Stimulated activated CD4-positive, alpha-beta T cell treated with anti-CD3 and anti-CD28 coated beads, Interleukin-15, amount 100 ng/mL, for 1 hour (primary cell): ENCODE measurements at places on chromosomes 12 and 14.

DNA sequence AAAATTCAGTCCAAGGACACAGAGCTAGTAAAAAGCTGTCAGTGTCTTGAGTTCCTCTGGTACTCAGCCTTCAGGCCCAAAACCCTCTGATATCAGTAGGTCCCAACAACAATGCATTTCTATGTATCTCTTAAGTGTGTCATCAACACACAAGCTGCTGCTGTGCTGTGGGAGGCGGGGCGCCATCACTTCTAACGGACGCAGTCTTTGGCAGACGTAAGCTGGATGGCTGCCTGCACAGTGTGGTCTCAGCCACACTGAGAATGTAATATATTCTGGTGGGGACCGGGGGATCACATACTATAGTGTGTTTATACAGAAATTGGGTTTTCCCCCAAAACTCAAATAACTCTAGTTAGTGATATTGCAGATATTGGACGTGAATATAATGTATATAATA lies 123.9 kb downstream of the SUDS3 start:
- no peak for DNase-seq

- DNase-seq, result no peak
Measured at GRCh38 chr14:92759300-92759678, 10.9 kb upstream of the LGMN start.

GRCh38 chr12:18932211-18932610 lies 194.3 kb downstream of the CAPZA3 start:
- no peak for DNase-seq

DNA sequence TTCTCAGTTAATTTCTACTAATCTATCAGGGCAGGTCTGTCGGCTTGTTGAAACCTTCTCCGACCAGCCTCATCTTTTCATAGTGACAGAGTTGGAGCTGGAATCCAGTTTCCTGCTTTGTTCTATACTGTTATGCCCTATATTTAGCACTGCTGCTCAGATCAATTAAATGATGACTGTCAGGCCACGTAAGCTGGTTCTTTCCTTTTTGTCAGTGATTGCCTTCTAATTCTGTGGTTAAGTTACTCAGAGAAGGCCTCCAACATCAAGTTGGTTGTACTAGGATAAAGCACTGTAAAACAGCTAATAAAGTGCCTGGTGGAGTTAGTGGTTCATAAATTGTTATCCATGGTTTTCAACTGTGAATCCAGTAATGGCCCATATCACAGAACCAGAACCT lies 22.6 kb downstream of the DERA start:
- DNase-seq, result no peak

GRCh38 chr14:75566321-75566720 lies 12.1 kb upstream of the FLVCR2 start:
- peak; percentile 58 for DNase-seq

DNA sequence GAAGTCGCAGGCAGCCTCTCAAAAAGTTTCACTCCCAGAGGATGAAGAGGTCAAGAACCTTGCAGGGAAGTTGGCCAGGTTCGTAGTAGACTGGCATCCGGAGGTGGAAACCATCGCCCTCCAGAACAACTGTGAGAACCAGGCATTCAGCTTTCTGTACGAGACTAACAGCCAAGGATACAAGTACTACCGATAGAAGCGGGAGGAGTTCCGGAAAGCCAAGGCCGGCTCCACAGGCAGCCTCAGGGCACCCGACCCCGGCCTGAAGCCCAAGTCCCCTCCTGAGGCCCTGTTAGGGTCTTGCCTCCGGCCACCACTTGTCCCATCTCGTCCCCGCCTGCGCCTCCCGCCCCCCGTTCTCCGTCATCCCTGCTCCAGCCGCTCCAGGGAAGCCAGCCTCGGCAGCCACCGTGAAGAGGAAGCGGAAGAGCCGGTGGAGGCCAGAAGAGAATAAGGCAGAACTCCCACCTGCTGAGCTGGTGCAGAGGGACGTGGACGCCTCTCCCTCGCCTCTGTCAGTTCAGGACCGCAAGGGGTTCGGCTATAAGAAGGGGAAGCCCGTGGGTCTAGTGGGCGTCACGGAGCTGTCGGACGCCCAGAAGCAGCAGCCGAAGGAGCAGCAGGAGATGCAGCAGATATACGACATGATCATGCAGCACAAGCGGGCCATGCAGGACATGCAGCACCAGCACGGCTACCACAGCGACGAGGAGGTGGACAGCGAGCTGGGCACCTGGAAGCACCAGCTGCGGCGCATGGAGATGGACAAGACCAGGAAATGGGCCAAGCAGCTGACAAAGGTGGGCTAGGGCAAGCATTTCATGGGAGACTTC lies 366.8 kb upstream of the ATXN7L3B start:
- DNase-seq, result no peak

GRCh38 chr12:115354007-115354890 lies 670.3 kb upstream of the TBX3 start:
- DNase-seq, result no peak

- DNase-seq, result no peak
Measured at GRCh38 chr12:54956818-54957641, 27.5 kb downstream of the TESPA1 start.

DNA sequence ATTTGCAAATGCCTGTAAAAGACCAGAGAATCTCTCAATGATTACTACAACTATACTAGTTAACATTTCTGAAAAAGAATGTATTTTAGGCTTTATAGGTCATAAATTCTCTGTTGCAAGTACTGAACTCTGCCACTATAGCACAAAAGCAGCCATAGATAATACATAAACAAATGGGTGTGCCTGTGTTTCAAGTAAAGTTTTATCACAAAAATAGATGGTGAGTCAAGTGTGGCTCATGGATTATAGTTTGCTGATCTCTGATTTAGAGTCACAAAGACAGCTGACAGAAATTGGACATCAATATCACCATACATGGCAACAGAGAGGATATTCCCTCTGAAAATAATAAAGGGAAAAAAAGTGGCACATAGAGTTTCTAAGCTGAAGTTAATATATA lies 68.1 kb downstream of the FSCB start:
- no peak for DNase-seq

GRCh38 chr12:110107369-110108281 lies 16.5 kb upstream of the IFT81 start:
- DNase-seq, result no peak

- no peak for DNase-seq
Measured at GRCh38 chr14:74064426-74064825, 19.8 kb downstream of the ALDH6A1 start.

DNA sequence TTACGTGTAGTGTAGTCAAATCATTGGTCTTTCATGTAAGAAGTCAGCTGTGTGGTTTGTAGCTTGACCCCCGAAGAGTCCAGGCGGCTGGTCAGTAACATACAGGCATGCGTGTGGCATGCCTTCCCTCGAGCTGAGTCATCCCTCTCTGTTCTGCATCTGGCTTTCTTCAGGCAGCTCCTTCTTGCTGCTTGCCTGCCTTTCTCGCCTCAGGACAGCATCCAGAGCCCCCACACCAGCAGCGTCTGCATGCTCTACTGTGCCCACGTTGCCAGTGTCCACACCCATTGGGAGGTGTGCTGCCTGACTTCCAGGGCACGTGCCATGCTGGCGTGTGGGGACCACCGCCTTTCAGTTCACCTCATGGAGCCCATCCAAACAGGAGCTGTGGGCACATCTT lies 96.8 kb downstream of the EP400 start:
- DNase-seq, result no peak

- no peak for DNase-seq
Measured at GRCh38 chr14:61972711-61973110, 210.5 kb downstream of the SNAPC1 start.

DNA sequence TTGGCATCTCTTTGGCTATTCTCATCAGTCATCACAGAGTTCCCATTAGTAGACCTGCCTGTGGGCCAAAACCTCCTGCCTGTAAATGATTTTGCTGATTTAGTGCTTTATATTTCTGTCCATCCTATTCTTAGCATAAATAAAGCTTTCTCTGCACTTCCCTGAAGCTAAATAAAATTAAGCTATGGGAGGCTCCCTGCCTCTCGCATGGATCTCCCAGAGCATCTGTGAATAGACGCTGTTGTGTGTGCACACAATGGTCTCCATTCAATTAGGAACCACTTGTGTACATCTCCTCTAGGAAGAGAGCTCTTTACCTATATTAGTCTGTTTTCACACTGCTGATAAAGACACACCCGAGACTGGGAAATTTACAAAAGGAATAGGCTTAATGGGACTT lies 80.4 kb downstream of the PPFIBP1 start:
- no peak for DNase-seq

DNA sequence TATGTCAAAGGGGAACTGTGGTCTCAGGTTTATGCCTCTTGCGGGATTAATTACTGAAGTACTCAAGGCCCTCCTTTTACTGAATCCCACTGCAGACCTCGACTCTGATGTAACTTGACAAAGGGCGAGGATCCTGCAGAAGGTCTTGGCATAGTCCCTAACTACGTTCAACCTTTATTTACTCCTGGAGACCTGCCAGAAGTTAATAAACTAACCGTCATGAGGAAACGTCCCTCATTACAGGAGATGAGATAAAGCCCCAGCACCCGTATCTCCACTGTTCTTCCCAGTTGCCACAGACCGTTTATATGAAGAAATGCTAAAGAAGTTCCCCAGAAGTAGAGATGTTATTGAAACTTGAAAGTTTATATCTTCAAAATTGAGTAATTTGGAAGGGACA lies 190.9 kb downstream of the ETV6 start:
- no peak for DNase-seq

DNA sequence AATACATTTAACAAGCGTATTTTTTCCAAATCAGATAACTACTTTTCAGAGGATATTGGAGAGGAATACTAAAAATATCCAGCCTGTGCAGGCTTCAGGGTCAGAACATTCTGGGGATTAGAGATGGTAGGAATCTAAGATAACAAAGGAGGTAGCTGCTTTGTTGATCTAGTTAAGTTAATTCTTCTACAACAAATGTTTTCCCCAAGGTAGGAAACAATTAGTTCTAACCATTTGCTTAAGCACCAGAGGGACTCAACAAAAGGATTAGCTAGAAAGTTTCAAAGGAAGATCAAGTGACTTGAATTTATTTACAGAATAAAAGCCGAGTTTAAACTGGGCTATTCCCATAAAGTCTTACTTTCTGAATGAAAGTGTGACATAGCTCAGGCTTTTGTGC lies 524.2 kb downstream of the TMTC2 start:
- no peak for DNase-seq

DNA sequence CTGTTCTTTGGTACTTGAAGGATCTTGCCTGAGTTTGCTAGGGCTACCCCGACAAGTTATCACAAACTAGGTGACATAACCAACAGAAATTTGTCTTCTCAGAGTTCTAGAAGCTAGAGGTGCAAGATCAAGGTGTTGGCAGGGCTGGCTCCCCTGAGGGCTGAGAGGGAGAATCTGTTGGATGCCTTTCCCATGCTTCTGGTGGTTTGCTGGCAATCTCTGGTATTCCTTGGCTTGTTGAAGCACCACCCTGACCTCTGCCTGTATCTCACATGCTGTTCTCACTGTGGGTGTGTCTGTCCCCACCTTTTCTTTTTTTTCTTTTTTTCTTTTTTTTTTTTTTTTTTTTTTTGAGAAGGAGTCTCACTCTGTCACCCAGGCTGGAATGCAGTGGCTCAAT lies 81.2 kb downstream of the VCPKMT start:
- DNase-seq, result no peak

DNA sequence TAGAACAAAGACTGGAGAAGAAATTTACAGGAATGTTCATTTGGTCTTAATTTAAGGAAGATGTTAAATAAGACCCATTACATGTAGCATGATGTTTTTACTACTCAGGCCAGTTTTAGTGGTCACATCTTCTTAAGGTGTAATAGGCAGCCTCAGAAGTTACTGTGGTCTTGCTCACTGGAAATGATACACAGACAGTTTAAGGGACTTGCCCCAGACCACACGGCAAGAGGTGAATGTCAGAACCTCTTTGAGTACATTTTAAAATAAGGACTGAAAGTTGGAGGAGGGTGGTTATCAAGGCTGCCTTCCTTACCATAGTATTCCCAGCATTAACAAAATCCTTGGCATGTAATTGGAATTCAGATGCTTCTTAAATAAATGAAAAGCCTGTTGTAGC lies 37.9 kb downstream of the LRRK2 start:
- DNase-seq, result no peak

DNA sequence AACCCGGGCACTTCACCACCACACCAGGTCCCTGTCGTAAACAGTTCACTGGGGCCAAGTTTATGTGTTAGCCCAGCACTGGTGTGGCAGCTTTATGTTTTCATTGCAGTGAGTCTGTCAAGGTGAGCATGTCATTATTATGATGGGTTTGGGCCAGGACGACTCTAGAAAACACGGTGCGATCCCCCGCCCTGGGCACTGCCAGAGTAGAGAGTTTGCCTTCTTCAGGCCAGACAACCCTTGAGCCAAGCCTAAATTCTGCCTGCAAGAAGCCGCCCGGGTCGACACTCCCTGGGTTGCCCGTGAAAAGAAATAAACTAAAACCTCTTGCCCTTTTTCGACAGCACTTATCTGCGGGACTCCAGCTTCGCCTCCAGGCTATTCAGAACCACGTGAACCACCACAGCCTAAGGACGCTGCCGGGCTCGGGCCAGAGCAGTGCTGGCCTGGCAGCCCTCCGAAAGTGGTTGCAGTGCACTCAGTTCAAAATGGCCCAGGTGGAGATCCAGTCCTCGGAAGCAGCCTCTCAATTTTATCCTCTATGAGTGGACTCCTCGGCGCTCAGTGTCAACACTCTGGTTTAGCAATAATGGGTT lies 81.8 kb downstream of the PRIMA1 start:
- DNase-seq, result no peak

GRCh38 chr14:53695692-53696214 lies 260.9 kb downstream of the BMP4 start:
- no peak for DNase-seq

- DNase-seq, result no peak
Measured at GRCh38 chr14:23483236-23483854, 13.8 kb downstream of the NGDN start.

- DNase-seq, result no peak
Measured at GRCh38 chr12:122064025-122064777, 14.4 kb upstream of the MLXIP start.

- no peak for DNase-seq
Measured at GRCh38 chr14:95490138-95490509, 26.3 kb downstream of the SYNE3 start.

- DNase-seq, result no peak
Measured at GRCh38 chr14:81536241-81536771, 2.7 kb upstream of the SEL1L start.

GRCh38 chr14:34107441-34107840 lies 156.6 kb upstream of the EGLN3 start:
- DNase-seq, result no peak

DNA sequence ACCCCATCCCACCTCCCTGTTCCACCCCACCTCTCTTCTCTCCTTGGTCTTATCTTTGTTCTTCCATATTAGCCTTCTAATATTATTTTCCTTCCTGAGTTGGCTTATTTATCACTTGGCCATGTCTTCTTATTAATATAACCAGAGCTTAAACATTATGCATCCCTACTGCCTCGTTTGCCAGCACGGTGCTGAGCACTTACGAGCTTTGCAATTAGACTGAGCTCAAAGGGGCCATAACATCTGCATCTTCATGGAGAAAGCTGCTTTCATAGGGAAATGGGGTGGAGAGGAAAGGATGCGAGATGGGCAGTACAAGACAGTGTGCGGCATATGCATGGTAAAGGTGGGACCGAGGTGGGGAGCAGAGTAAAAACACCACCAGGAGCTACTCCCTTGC lies 342.8 kb downstream of the FUT8 start:
- DNase-seq, result no peak
